ENCODE measurements at places on chromosomes 5 and 9. TPM values are rescaled to one million over a fixed set of nuclear protein-coding genes. Genes with fewer than 3 reads are reported as not detected.

Gene SV2C
- total RNA-seq = not detected

Gene LHX6
- not detected for total RNA-seq

GRCh38 chr9:131410044-131410491 lies 16.2 kb downstream of the PRRC2B start:
- DNase-seq = no peak

Gene TLX3
- not detected for total RNA-seq

Gene OGN
- 27.4 TPM for total RNA-seq

- DNase-seq = no peak
Measured at GRCh38 chr9:112846528-112847488, 43.9 kb downstream of the SLC46A2 start.

GRCh38 chr9:13318027-13318426 lies 38.5 kb upstream of the MPDZ start:
- DNase-seq = no peak

DNA sequence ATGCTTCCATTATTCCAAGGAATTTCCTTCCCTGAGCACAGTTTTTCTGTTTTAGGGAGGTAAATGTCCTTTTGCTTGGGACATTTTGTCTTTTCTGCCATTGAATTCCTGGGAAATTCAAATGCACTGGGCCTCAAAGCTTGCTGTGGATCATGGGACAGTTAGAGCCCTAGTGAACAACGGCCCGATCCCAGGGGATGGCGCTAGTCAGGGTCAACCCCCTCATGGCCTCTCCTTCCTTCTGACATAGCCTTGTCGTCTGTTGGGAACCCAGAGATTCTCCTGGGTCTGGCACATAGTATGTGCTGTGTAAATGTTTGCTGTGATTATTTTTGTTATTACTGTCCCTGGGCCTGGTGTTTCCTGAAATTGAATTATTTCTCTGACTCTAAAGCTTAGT lies 30.7 kb upstream of the COL15A1 start:
- no peak for DNase-seq

- DNase-seq = no peak
Measured at GRCh38 chr5:11174591-11174990, 413.6 kb upstream of the DAP start.

Gene ADAMTSL1
- 1.0 TPM for total RNA-seq

- DNase-seq = no peak
Measured at GRCh38 chr9:77750284-77750683, 102.2 kb upstream of the GNA14 start.

Gene TAF11L9
- not detected for total RNA-seq

- DNase-seq = peak; percentile 83
Measured at GRCh38 chr9:97398999-97399758, 12.7 kb upstream of the TDRD7 start.

- no peak for DNase-seq
Measured at GRCh38 chr5:137228816-137229215, 270.3 kb downstream of the SPOCK1 start.

GRCh38 chr9:134313470-134313869 lies 12.8 kb upstream of the RXRA start:
- peak; percentile 35 for DNase-seq

DNA sequence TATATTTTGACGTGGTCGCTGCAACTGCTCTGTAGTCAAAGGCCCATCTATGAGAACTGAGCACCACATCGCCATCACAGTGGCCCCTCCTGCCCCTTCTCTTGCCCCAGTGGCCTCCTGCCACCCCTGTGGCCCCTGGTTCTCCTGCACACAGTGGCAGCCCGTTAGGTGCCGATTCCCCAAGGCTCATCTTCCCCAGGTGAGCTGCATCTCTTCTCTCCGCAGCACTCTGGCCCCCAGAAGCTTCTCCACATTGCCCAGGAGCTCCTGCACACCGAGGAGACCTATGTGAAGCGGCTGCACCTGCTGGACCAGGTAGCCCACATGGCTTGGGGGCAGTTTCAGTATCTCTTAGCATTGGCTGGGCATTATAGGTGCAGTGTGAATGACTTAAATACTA lies 55.4 kb downstream of the FGD3 start:
- no peak for DNase-seq

GRCh38 chr5:44048276-44048984 lies 340.8 kb downstream of the FGF10 start:
- DNase-seq = no peak

Gene MCC
- 18.6 TPM for total RNA-seq

GRCh38 chr5:82745016-82745415 lies 332.2 kb downstream of the TMEM167A start:
- no peak for DNase-seq

Gene PCDHA13
- total RNA-seq = 1.1 TPM

DNA sequence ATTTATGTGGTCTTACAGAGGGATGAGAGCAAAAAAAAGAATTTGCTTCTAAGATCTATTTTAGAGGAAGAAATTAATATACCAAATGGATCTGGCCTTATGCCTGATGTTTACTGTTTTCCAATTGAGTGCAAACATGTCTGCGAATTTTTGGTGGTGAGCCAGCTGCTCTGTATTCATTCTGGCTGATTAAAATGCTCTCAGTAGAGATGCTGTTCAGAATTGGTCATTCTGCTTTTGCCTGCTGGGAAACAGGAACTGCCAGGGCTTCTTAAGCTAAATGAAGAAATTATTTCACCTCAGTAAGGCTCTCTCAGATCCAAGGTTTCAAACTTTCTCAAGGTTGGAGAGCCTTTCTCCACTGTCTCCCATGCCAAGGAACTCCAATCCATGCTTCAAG lies 132.0 kb upstream of the SV2C start:
- no peak for DNase-seq

DNA sequence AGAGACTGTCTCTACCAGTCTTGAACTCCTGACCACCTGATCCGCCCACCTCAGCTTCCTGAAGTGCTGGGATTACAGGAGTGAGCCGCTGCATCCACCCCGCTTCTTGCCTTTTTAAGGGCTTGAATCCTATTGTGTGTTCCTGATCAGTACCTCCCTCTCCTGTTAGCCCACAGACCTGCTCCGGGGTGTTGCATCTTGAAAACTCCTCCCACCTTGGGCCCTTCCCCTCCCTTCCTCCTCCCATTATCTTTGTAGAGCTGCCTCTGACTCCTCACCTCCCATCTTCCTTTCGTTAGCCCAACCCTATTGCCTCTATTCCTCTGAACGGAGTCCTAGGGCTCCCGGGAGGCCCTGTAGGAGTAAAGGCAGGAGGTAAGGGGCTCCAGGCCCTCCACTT lies 48.5 kb upstream of the NEK6 start:
- DNase-seq = peak; percentile 36

GRCh38 chr5:146052780-146053179 lies 52.6 kb downstream of the PLAC8L1 start:
- DNase-seq = no peak

DNA sequence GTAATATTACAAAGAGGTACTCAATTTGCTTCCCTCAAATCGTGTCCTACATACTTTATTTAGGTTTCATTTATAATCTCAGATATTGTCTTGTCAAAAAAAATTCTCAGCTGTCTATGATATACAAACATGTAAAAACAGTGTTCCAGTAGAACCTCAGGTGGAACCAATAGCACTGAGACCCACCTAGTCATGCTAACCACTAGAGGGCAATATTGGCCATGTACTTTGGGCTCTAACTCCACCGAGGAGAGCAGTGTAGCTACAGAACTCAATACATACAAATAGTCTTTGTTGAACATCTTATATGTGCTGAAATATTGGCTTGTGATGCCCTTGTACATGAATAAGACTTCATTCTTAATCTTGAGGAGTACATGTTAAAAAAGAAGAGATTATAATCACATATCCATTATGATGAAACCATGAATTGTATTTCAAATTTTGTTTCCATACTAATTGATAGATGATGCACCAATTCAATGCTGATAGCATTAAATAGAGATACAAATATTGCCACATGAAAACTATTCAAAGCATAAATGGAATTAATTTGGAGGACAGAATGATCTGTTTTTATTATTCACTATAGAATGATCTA lies 71.2 kb upstream of the CNTLN start:
- no peak for DNase-seq

- no peak for DNase-seq
Measured at GRCh38 chr9:5470816-5471215, 20.5 kb downstream of the CD274 start.
